ENCODE measurements at places on chromosomes 7 and 10. TPM values are rescaled to one million over a fixed set of nuclear protein-coding genes. Genes with fewer than 3 reads are reported as not detected.

GRCh38 chr7:66348959-66349358 is 143.8 kb downstream of the TPST1 start:
- no peak for DNase-seq

DNA sequence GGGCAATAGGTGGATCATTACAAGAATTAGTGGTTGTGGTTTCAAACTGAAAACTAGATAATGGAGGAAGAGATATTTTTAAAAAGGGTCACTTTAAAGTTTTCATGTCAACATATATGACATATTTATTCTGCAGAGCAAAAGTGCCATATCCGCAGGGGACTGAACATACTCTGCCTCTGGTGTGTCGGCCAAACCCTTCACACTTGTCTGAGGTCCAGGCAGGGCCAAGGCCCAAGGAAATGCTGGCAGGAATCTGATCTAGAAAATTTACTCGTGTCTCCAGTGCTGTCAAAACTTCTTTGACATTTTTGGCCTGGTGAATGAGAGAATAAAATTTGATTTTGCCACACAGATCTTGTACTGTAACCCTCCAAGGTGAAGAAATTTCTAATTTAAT is 562.3 kb downstream of the CCSER2 start:
- peak; percentile 14 for DNase-seq

GRCh38 chr7:46218461-46219200 is 297.6 kb upstream of the IGFBP3 start:
- no peak for DNase-seq

LLCFC1 gene
- total RNA-seq, result not detected

DNA sequence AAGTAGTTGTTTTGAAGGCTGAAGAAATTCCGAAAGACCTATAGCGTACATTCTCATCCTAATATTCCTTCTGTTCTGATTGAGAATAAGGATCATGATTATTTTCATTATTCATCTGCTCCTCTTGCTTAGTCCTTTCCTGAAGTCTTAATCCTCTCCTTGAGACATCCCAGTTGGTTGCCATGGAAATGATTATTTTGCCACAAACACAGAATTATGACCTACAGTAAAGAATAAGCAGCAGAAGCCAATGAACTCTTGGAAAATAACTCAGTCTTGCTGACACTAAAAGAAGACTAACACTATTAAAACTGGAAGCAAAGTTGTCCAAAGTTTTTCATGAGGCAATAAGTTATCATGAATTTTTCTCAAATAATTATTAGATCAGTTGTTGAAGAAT is 47.8 kb upstream of the JAZF1 start:
- DNase-seq, result no peak

DNA sequence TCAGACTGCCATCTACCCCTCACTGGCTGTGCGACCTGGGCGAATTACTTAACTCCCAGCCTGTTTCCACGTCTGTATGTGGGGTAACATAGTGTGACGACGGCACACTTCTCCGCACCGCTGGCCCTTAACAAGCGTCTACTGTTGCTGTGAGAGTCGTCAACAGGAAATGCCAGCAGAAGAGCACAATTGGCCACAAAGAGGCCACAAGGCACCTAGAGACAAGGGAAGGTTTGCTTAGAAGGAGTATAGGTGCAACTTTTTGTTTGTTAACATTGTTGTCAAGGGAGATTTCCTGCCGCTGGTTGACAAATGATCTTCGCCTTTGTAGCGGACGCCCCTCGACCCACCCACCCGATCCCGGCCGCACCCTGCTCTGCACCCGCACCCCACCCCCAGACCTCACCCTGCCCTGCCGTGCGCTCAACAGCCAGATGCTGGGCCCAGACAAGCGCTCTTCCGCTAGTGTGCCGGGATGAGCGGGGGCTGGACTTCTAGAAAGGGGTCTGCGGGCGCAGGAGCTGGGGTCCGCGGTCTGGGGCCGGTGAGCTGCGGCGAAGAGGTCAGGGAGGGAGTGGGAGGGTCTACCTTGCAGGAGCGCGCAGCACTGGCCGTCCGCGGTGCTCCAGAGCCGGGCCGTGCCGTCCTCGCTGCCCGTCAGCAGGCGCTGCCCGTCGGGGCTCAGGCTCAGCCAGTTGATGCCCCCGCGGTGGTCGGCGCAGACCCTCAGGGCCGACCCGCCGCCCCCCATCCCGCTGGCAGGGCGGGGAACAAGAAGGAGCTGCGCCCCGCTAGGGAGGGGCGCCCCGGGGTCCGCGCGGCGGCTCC is 785 bp downstream of the WDR86 start:
- no peak for DNase-seq

- peak; percentile 90 for DNase-seq
Measured at GRCh38 chr7:155953781-155954549, 141.7 kb upstream of the SHH start.

DNA sequence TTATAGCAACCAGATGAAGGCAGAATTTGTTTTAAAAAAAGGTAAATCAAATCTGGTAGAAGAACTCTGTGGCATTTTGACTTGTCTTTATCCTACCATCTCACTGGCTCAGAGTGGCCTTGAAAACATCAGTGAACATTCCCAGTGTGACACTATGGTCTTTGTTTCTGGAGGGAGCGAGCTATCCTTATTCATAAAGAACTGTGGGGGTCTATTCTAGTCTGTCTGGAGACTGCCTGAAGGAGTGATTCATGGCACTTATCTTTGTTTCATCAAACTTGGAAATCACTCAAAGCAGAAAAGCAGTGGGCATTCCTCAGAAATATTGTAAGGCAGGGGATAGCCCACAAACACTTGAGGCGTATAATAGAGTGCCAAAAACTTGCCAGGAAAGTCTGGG is 719.1 kb downstream of the PCDH15 start:
- no peak for DNase-seq

DNA sequence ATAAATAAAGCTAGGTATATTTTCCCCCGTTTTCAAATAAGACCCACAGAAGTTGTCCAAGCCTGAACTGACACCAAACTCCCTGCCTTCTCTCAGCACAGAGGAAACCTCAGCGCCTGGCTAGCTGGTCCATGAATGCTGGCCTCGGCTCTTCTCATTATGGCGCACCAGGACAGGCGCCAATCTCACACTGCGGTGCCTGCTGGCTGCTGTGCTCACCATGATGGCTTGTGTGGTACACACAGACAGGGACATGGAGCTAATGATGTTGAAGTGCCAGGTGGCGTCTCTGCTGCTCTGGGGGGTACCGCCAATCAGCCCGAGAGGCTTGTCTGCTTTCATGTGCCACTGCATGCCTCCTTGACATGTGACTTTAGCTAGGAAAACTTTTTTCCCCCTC is 43.2 kb upstream of the USP6NL start:
- no peak for DNase-seq

IQCE gene
- 22.2 TPM for total RNA-seq

NYAP1 gene
- total RNA-seq, result 1.7 TPM

IRF5 gene
- total RNA-seq, result 9.4 TPM

DNA sequence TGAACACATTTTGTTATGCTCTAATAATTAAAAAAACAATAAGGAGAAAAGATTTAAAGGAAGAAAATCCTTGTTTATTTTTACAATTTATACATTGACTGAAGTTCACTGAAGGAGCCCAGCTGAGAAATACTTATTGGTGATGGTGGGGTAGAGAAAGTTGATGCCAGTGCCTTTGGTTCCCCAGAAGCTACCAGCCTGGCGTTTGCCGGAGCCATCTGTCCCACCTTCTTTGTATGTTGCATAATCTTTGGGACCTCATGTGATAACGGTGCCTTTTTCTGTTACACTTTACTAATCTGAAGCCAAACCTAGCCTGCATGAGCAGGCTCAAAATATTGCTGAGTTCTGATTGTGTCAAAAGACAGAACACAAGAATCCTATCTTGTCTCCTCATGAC is 22.7 kb downstream of the ZNF365 start:
- DNase-seq, result no peak

BTBD16 gene
- total RNA-seq, result not detected

C10orf143 gene
- 4.5 TPM for total RNA-seq

DNA sequence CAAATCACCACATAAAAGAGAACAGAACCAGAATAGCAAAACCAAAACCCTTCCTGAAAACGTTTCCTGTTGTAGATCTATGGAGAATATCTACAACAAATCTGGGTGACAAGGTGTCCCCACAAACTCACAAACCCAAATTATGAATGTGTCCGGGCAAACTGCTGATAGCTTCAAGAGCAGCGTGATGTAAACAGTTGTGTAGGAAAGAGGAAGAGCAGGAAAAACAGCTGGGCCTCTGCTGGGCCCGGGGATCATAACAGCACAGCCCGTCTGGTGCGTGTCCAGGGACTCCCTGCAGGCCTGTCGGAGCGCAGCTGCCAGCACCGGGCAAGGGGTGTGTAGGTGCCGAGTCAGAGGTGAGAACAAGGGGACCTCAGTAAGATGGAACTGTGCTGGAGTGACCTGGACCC is 53.7 kb downstream of the KCNH2 start:
- DNase-seq, result no peak

GRCh38 chr10:76396134-76396533 is 964.7 kb downstream of the LRMDA start:
- DNase-seq, result no peak
